ENCODE measurements at places on chromosomes 5 and 9.
A peak's percentile ranks its signal among the peaks of the same experiment; 100 is the strongest.

GRCh38 chr5:173850659-173851058 lies 37.5 kb upstream of the CPEB4 start:
- no peak for DNase-seq

DNA sequence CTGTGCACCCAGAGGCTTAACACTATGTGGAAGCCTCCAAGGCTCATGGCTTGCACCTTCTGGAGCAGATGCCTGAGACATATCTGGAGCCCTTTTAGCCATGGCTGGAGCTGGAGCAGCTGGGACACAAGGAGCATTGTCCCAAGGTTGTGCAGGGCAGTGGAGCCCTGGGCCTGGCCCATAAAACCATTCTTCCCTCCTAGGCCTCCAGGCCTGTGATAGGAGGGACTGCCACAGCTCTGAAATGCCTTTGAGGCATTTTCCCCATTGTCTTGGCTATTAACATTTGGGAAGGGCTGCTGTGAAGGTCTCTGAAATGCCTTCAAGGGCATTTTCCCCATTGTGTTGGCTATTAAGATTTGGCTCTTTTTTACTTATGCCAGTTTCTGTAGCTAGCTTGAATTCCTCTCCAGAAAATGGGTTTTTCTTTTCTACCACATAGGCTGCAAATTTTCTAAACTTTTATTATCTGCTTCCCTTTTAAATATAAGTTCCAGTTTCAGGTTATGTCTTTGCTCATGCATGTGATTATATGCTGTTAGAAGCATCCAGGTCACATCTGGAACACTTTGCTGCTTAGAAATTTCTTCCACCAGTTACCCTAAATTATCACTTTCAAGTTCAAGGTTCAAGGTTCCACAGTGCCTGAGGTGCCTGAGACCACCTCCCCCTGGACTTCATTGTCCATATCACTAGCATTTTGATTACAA lies 221.2 kb downstream of the ADAMTSL1 start:
- no peak for DNase-seq

DNA sequence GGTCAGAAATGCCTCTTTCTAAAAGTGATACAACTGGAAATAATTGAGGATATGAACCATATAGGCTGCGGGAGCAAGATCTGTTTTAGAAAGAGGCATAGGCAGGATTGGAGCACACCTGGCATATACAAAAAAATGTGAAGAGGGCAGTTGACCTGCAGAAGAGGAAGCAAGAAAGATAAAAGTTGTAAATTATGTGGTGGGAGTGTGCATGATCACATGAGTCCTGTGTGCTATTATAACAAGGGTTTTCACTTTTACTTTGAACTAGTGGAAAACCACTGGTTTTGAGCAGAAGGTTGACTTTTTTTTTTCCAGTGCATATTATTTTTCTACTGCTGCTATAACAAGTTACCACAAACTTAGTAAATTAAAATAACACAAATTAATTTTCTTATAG lies 489.3 kb downstream of the ANXA1 start:
- DNase-seq, result no peak

DNA sequence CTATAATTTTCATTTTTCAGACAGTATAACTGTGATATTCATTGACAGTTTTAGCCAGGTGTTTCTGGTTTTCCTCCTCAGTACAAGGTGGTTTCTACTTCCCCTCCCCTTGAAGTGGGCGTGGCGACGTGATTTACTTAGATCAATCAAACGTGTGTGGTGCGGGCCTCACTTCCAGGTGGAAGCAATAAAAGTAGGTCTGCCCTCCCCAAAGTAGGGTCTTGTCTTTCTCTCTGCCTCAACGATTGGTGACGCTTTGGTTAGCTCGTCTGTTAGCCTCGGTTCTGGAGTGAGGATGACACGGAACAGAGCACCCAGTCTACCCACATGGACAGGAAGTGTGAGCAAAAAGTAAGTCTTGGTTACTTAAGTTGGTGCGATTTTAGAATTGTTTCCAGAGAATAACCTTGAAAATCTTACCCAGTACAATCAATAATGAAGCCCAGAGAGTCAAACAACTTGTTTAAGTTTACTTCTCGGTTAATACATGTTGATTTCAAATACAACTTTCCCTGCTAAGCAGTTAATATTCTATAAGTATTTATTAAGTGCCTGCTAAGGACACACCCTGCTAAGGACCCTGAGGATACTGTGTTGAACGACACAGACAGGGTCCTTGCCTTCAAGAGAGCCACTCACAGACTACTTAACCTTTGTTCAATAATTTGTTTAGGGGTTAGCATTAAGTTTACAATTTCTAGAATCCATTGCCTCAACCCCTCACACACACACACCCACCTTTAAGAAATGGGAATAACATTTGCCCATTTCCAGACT lies 48.4 kb downstream of the COX7C start:
- DNase-seq, result peak; percentile 33

DNA sequence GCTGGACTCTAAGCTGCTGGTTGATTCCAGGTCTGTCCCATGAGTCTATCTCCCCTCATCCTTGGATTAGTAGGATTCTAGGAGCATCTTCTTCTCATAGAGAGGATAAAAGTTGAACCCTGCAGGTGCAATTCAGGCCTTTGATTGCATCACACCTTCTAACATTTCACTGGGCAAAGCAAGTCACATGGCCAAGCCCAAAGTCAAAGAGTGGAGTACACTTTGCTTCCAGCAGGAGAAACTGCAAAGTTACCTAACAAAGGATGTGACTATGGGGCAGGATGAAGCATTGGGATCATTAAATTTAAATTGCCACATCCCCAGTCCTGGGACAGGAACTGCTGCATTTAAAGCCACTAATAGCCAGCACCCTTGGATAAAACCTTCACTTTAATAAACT lies 51.0 kb upstream of the EGFLAM start:
- no peak for DNase-seq

DNA sequence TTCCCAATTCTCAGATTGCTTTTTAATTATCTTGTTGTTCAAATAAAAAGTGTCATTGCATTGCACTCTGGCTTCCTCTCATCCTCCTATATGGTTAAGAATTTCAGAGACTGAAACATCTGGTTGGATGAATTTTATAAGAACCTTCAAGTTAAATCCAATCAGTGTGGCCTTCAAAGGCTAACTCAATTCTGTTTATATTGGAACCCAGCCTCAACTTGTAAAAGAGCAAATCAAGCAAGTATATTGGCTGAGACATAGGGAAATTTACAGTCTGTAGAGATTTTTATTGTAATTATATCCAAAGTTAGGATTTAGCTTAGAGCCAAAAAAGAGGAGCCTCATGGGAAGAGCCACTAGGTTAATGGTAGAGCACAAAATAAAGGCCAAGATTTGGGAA lies 159.9 kb upstream of the FER start:
- no peak for DNase-seq

- DNase-seq, result no peak
These were observed 67.0 kb downstream of the GCNT1 start for GRCh38 chr9:76526026-76526425.

- DNase-seq, result no peak
These were observed 104.0 kb downstream of the PTTG1 start for GRCh38 chr5:160525471-160526261.

GRCh38 chr5:136399527-136399926 lies 34.2 kb upstream of the TRPC7 start:
- DNase-seq, result no peak

- no peak for DNase-seq
These were observed 30.8 kb upstream of the UNC5A start for GRCh38 chr5:176779537-176779936.

DNA sequence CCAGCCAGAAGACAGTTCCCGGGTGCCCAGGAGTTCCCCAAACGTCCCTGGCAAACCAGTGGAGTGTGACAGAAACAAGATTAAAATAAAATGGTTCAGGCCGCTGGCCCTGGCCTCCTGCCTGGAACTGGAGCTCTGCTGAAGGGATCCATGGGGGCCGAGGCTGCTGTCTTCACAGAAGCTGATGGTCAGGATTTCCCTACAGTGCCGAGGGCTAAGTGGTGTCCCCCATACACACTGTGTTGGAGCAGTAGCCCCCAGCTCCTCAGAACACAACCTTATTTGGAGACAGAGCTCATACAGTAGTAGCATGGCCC lies 55.9 kb downstream of the MRPL36 start:
- DNase-seq, result no peak

GRCh38 chr9:121268851-121269641 lies 1.1 kb downstream of the GSN start:
- DNase-seq, result no peak

- no peak for DNase-seq
These were observed 199.8 kb downstream of the ZNF608 start for GRCh38 chr5:124546643-124547042.

- no peak for DNase-seq
These were observed 9.9 kb downstream of the PHAX start for GRCh38 chr5:126610616-126611015.

DNA sequence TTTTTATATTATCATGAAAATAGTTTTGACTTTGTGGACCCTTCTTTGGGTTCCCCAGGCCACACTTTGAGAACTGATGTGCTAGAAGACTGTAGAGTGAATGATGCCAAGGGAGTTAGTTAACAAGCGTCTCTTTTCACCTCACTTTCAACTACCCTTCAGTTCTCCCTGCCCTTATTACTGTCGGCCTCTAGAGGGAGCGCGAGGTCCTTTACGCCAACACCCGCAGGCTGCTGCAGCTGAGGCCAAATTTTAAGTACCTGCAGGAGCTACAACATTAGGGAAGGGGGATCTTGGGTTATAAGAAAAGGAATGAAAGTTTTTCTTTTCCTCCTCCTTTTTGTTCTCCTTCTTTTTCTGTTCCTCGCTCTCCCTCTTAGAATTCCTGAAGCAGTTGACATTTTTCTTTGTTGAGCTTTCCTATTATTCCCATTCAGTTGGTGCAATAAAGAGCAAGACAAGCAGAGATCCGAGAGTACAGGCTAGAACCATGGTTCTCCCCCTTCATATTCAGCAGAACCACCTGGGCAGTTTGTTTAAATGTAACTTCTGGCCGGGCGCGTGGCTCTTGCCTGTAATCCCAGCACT lies 84.0 kb downstream of the ZFAND5 start:
- peak; percentile 35 for DNase-seq

DNA sequence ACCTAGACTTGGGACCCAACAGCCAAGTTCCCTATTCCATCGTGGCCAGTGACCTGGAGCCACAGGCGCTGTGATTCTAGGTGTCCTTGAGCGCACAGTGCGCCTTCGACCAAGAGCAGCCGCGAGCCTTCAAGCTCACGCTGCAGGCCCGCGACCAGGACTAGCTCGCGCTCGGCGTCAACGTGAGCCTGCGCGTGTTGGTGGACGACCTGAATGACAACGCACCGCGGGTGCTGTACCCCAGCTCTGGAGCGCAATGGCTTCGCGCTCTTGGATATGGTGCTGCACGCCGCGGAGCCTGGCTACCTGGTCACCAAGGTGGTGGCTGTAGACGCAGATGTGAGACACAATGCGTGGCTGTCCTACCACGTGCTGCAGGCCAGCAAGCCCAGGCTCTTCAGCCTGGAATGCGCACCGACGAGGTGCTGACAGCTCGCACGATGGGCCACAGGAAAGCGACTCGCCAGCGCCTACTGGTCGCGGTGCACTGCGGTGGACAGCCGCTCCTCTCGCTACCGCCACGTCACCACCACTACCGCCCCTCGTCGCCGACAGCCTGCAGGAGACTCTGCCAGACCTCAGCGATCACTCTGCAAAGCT lies 11.4 kb downstream of the PCDHGA12 start:
- no peak for DNase-seq

DNA sequence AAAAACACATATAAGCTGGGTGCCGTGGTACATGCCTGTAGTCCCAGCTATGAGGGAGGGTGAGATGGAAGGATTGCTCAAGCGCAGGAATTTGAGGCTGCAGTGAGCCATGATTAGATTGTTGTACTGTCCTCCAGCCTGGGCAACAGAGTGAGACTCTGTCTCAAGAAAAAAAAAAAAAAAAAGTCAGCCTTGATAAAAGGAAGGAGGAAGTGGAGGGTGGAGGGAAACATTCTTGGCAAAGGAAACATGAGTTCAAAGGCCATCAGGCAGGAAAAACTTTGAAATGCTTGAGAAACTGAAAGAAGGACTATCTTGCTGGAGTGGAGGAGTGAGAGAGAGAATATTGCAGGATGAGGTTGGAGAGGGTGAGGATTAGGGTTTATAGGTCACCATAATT lies 18.3 kb upstream of the ANKHD1 start:
- DNase-seq, result no peak

GRCh38 chr9:17793713-17794622 lies 215.1 kb downstream of the SH3GL2 start:
- no peak for DNase-seq

DNA sequence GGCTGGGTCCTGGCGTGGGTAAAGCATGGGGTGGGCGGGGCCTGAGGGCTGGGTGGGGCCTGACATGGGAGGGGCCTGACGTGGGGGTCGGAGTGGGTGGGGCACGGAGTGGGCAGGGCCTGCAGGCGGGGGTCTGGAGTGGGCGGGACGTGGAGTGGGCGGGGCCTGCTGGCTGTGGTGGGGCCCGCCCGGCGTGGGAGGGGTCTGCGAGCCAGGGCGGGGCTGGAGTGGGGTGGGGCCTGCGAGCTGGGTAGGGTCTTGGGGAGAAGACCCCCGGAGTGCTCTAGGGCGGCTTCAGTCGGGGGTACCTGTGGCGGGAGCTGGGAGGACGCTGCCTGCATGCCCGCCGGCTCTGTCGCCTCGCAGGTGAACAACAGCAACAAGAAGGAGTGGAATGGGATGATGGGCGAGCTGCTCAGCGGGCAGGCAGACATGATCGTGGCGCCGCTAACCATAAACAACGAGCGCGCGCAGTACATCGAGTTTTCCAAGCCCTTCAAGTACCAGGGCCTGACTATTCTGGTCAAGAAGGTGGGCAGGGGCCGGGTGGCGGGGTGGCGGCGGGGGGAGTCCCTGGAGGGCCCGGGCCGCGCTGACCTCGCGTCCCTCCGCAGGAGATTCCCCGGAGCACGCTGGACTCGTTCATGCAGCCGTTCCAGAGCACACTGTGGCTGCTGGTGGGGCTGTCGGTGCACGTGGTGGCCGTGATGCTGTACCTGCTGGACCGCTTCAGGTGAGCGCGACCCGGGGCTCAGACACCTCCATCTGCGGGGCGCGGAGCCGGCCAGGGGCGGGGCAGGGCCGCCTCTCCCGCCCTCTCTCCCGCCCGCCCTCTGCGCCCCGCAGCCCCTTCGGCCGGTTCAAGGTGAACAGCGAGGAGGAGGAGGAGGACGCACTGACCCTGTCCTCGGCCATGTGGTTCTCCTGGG lies 8.0 kb downstream of the LRRC26 start:
- no peak for DNase-seq

- DNase-seq, result no peak
These were observed 172.9 kb upstream of the NREP start for GRCh38 chr5:111929867-111930266.

DNA sequence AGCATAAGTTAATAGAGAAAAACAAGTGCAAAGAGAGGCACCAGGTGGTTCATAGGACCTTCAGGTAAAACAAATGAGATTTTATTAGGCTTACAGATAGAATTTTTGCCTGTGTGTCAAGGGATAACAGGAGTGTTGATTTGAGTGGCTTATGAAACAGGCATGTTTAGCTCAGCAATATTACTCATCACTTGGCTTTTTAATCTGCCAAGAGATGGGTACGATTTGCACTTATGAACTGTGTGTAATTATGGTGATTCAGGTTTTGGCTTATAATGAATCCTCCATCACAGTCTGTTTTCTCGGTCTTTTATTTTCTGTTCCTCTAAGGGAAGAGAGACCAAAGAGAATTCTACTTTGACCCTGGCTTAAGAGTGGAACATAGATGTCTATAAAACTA lies 199.3 kb downstream of the DMRTA1 start:
- DNase-seq, result no peak

- no peak for DNase-seq
These were observed 633.2 kb upstream of the RORB start for GRCh38 chr9:73863924-73864323.

- no peak for DNase-seq
These were observed 99.1 kb downstream of the PTTG1 start for GRCh38 chr5:160520609-160521391.

- DNase-seq, result no peak
These were observed 77.6 kb upstream of the ALDH1A1 start for GRCh38 chr9:73030370-73031030.

- no peak for DNase-seq
These were observed 32.7 kb downstream of the PRRC2B start for GRCh38 chr9:131426545-131426944.
